ENCODE measurements at places on chromosomes 13 and 19.
A peak's percentile ranks its signal among the peaks of the same experiment; 100 is the strongest.

DNA sequence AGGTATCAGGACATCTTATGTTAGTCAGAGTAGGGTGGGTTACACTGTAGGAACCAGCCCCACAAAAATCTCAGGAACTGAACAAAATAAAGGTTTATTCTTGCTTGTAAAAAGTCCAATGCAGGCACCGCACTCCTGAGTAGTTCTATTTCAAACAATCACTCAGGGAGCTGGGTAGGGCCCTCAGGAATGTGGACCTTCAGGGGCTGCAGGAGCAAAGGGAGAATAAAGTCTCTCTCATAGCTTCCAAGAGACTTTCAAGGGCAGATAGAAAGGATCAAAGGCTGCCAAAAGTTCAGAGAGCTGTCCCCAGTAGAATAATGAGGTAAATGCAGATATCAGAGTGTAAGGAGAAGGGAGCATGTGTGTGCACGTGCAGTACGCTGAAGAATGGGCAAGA lies 49.4 kb downstream of the RUBCNL start:
- no peak for DNase-seq

DNA sequence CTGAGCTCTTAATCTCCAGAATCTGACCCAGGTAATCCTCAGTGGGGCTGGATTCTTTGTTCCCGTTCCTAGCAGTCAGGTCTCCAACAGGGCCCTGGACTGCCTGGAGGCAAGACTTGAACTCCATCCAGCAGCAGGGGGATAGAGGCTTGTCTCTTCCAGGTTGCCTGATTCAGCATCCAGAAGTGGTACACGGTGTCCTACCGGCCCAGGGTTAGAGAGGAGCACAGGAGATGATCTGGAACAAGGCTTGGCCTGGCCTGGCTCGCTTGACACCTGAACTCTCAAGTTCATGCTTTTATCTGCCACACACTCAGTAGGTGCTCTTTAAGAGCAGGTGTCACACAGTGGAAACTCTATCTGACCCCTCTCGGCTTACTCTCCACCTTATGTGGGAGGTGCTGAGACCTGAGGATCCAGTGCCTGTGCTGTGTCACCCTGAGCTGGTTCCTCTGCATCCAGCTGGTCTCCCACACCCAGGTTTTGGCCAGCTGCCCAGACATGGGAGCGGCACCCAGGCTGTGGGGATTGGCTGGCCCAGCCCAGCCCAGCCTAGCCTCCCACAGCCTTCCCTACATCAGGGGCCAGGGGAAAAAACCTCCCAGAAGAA lies at the start of gene CYP4F3:
TSS of gene CYP4F3 (plus strand) at position 604 of the 610 bp plus-strand sequence. CDS start 519 bp downstream, outside the sequence.
- no peak for DNase-seq

DNA sequence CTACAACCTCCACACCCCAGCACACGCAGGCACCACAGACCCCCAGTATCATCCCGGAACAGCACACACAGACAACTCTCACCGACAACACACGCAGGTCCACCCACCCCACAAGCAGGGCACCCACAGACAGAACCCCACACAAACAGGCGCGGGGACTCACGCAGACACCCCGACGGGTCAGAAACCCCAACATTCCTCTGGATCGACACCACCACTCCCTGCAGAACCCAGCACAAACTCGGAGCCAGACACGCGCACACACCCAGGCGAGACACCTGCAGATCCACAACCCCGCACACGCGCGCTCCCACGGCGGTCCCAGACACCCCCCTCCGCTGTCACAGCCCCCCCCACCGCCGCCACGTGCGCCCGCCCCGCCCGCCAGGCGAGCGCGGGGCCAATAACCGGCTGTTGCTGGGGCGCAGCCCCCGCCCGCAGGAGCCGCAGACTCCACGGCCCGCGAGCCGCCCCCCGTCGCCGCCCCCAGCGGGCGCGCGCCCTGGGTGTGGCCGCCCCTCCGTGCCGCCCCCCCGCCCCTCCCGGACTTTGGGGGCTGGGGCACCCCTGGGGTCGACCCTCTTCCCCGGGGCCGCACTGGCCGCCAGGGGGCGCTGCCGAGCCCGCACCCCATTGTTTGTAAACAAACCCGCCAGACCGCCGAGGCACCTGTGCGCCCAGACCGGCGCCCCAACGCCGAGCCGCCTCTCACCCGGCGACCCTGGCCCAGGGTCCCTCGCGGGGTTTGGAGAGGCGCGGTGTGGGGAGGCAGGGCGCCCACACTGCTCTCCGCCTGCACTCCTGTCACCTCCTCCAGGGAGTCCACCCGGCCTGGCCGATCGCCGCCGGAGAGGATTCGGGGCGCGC lies 712 bp downstream of the BBC3 start:
- peak; percentile 85 for DNase-seq

DNA sequence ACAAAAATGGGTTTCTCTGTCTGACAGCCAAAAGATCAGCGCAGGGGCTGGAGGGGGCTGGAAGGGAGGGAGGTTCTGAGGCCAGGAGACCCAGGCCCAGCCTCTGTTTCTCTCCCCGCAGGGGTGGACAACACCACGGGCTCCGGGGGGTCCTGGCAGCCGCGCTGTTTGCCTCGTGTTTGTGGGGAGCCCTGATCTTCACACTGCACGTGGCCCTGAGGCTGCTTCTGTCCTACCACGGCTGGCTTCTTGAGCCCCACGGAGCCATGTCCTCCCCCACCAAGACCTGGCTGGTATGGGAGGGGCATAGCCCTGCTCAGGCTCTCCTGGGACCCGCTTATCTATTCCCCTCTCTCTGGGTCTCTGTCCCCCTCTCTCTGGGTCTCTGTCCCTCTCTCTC lies 9.6 kb downstream of the CPT1C start:
- DNase-seq = no peak

GRCh38 chr13:44648392-44649103 lies 72.4 kb upstream of the TSC22D1 start:
- DNase-seq = no peak

GRCh38 chr13:74026753-74027152 lies 107.5 kb downstream of the KLF12 start:
- peak; percentile 63 for DNase-seq

DNA sequence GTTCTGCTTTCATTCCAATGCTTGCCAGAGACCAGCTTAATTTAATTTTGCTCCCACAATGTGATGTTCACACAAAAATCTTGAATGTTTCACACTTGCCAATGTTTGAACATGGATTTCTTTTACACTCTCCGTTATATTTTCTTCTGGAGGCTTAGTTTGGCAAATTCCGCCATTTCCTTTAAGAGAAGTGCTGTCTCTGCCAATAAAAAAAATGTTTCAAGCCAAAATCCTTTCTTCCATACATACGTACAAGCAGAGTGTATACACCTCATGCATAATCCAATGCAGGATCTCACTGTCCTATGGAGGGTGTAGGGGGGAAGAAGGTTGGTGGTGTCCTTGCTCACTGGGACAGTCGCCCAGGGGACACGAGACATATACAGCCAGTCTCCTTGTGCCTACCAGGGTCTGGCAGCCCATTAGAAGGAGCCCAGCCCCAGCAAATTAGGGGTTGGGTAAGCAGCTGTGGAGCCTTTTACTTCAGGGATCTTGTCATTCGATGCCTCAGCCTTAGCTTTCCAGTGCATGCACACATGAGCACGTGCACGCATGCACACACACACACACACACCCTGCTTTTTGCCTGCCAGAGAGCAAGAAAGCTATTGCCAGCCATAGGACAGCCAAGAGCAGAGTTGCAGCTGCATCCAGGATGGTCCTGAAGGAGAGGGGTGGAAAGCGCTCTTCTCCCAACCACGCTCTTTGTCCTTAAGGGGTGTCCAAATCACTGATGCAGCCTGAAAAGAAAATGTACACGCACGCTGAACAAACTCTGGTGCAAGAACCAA lies 208.3 kb downstream of the FOXO1 start:
- no peak for DNase-seq

DNA sequence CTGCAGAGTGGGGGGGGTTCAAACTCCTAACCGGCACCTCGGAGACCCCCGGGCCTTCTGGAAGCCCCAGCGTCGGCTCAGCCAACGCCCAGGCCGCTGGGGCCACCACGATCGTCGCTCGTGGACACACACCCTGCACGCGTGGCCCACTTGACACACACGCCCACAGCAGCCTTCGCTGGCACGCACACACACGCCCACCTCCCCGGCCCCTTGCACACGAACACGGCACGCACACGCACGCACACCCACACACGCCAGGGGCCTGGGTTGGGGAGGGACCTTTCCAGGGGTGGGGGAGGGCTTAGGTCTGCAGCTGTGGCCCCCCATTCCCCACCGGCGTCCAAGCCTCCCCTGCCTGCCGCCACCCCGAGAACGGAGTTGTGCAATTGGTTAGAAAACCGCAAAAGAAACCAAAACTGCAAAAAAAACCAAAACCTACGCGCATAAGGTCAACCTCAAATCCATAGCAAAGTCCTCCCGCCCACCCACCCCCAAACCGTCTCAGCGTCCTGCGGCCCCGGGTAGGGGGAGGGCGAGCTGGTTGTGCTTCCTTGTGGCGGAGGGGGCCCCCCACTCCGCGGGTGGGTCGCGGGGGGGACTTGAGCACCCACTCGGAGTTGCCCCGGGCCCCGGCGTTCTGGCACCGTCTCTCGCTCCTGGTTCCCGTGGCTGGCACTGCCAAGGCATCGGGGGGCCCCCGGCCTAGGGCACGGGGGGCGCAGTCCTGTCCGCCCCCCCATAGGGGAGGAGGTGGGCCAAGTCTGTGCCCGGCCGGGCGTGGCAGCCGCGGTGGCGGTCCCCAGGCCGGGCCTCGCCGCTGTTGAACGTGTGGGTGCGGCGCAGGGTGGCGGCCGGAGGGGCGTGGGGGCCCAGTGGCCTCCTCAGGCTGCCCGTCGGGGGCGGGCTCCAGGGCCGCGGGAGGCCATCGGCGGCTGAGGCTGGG lies 3.3 kb upstream of the LRG1 start:
- DNase-seq = no peak

GRCh38 chr19:51129716-51130115 lies 5.0 kb downstream of the SIGLEC9 start:
- DNase-seq = no peak

DNA sequence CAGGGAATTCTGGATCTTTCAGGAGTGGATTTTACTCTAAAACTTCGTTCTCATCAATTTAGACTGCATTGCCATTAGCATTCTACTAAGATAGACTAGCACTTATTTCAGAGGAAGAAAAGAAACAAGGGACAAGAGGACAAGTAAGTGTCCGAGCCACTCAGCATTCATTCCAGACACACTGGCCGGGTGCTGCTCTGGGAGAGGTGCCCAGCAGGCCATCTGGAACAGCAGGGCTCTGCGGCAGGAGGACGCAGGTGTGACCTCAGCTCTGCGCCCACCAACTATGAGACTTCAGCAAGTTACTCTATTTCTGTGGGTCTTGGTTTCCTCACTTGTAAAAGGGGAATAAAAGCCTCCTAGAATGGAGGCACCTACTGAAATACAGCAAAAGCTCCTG lies 4.2 kb downstream of the EPS15L1 start:
- no peak for DNase-seq

- peak; percentile 56 for DNase-seq
Measured at GRCh38 chr19:14370169-14370939, 10.9 kb upstream of the ADGRE5 start.

GRCh38 chr19:5959260-5960004 lies 18.5 kb downstream of the RANBP3 start:
- DNase-seq = no peak

DNA sequence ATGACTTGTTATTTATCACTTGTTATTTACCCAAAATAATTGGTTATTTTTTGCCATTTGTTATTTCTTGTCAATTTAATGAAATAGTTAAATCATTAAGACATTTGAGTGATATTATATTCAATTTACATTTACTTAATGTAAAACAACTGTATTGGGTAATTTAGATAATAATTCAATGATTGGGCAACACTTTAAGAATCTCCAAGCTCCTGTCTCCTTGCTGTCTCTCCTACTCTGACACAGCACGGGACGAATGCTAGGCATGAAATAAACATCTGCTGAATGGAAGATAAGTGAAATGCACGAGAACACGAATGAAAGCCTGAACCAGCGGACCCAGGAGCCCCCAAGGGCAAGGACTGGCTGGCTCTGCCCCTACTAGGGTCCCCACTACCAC lies 5.7 kb upstream of the PPP6R1 start:
- no peak for DNase-seq

DNA sequence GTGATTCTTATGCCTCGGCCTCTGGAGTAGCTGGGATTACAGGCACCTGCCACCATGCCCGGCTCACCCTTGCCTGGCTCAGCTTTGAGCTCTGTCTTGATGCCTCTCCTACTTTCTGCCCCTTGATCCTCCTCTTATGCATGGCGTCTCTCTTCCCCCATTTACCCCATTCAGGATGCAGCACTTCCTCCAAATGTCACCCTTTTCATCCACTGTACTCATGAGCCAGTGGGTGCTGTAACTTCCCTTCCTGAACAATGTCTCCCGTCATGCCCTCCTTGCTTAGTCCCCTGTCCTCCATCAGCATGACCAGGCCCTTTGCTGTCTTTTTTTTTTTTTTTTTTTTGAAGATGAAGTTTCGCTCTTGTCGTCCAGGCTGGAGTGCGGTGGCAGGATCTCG lies 3.4 kb upstream of the SIGLEC9 start:
- DNase-seq = no peak

- no peak for DNase-seq
Measured at GRCh38 chr13:102642475-102642874, 45.7 kb downstream of the TPP2 start.

- DNase-seq = no peak
Measured at GRCh38 chr19:46732172-46732938, 13.5 kb upstream of the FKRP start.

- no peak for DNase-seq
Measured at GRCh38 chr19:15780610-15781418, 6.6 kb upstream of the OR10H5 start.

GRCh38 chr19:49389406-49389805 lies 1.4 kb downstream of the KASH5 start:
- no peak for DNase-seq

GRCh38 chr13:105920370-105920769 lies 615.1 kb downstream of the EFNB2 start:
- no peak for DNase-seq

- DNase-seq = no peak
Measured at GRCh38 chr19:34345947-34346351, 19.0 kb upstream of the GPI start.

GRCh38 chr13:77988355-77988754 lies 69.7 kb upstream of the EDNRB start:
- no peak for DNase-seq

DNA sequence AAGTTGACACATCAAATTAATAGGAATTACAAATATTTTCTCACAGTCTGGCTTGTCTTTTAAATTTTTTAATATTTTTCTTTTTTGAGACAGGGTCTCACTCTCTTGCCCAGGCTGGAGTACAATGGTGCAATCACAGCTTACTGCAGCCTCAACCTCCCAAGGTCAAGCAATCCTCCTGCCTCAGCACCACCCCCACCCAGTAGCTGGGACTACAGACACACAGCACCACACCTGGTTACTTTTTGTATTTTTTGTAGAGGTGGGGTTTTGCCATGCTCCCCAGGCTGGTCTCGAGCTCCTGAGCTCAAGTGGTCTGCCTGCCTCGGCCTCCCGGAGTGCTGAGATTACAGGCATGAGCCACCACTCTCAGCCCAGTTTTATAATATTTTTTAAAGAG lies 72.0 kb downstream of the SPATA13 start:
- no peak for DNase-seq

GRCh38 chr19:5881543-5882299 lies 11.4 kb upstream of the FUT5 start:
- DNase-seq = no peak
